CD4-positive, alpha-beta T cell treated with Interleukin-4 for 1 hour (primary cell): ENCODE measurements at places on chromosomes 3 and 15.

DNA sequence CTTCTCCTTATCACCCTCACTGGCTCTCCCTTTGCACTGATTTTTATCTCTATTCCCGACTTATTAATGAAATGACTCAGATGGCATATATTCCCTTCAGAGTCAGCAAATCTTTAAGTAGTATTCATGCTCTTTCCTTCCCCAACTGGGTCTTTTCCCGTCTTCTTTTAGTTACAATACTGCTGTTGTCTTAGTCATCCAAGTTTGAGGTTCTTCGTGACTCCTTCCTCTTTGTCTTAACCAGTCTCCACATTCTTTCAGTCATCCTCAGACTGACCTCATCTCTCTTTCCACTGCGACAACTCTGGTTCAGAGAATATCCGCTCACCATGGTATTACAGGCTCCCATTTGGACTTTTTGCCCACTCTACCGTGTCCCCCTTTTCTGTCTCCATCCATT lies 12.4 kb downstream of the WDR5B start:
- no peak for DNase-seq

- DNase-seq = no peak
Observed at GRCh38 chr3:160129459-160130061, 95.7 kb upstream of the C3orf80 start.

DNA sequence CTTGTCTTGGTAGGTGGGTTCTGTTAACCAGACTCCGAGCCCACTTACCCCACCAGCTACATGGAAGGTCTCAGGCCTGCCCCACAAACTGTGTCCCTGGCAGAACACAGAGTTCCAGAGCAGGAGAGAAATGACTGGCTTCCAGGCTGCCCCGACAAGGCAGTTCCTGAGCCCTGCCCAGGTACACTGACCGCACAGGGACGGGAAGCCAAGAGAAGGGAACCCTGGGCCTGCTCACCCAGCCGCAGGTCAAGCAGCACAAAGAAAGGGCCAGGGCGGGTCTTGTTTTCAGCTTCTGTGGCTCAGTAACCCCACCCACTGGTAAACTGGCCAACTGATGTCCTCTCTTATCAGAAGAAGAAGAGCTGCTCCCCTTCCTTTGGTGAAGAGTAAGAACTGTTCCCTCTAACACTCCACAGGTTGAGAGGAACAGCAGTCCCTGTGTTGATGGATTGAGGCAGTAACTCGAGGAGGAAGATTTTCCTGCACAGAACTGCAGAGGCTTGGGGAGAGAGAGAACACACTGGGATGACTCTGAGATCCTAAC lies 68.4 kb downstream of the CRTC3 start:
- DNase-seq = peak; percentile 56

DNA sequence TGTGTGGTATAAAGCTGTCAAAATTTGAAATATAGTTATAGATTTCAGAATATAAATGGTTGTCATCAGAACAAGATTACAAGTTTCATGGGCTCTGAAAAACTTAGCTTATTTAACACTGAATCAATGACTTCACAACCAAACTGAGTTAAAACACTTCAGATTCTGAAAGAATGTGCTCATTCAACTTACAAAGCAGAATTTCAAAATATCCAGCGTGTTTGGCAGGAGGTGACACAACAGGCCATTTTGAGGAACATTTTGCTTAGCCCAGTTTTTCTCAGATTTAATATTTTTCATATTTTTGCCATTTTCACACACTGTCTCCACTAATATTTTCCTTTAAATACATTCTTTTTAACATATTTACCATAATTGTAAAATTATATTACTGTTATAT lies 781.1 kb downstream of the TUSC7 start:
- DNase-seq = no peak

DNA sequence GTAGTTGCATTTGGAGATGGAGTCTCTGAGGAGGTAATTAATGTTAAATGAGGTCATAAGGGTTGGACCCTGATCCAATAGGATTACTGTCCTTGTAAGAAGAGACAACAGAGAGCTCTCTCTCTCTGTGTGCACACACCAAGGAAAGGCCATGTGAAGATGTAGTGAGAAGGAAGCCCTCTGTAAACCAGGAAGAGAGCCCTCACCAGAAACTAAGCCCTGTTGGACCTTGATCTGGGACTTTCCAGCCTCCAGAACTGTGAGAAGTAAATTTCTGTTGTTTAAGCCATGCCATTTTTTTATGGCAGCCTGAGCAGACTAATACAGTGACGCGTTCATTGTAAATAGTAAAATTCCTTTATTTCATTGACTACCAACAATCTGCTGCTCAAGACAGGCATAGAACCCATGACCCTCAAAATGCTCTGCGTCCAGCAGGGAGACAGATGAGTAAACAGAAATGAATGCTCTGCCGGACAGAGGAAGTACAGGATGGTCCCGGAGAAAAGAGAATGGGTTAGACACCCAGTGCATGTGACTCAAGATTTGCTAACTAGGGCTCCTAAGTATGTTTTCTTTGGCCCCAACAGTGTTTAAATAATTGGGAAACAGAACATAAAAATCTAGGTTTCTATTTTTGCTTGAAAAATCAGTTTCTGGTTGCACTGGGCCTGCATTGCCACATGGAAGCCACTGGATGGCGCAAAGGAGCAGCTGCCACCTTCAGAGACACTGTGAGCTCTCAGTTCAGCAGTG lies 37.9 kb upstream of the TNFAIP8L3 start:
- no peak for DNase-seq

GRCh38 chr3:33918126-33918756 lies 119.8 kb downstream of the PDCD6IP start:
- no peak for DNase-seq

- no peak for DNase-seq
Observed at GRCh38 chr3:151093905-151094304, 8.4 kb downstream of the MED12L start.

DNA sequence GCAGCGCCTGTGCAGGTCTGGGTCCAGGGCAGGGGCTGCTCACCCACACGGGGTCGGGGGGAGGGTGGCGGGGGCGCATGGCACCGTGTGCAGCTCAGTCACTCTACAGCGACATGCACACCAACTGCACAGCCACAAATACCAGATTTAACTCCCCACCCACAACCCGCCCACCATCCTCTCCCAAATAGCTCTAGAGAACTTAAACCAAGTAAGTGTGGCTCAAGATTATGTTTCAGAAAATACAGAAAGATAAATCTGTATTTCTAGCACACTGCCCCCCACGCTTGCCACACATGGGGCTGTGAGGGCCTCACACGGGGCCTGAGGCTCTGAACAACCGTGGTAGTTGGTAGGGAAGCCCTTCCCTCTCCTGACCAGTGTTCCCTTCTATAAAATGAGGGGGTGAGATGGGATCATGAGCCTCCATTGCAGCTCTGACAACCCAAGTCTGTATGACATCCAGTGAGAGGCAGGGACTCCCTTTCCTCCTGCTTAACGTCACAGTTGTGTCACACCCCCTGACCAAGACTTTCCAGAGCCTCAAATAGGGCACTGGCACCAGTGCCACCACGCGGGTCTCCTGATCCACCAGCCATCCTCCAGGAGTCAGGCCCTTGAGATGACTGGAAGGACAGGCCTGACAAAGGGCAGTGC lies 23.1 kb downstream of the POC1A start:
- DNase-seq = no peak

DNA sequence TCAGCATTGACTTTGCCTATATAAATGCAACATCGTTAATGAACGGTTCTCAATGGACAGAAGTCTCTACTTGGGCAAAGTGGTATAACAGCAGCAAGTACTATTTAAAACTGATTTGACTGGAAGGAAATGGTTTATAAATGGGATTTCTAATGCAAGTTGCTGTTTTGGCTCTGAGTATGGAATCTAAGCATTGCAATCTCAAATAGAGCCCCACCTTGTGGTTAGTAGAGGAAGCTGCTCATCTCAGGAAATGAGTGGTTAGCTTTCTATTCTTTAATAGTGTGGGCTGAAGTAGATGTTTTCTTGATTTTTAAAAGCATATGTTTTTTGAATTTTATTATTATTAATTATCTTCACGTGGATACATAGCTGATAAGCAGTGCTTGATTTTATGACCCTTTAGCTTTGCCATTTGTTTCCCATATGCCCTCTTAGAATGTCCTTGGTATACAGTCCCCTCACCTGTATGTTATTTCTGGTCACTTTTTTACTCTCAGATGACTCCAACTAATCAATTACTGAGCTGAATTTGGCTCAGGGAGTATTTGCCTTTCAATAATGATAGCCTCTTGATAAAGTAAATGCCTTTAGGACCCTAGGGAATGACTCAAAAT lies 67.1 kb downstream of the OXSM start:
- no peak for DNase-seq

GRCh38 chr15:69298697-69299441 lies at the start of gene PAQR5:
Gene PAQR5, plus strand, starts transcription at chr15:69298912. Its CDS starts 61,169 bp downstream, at chr15:69360081.
- DNase-seq = no peak

DNA sequence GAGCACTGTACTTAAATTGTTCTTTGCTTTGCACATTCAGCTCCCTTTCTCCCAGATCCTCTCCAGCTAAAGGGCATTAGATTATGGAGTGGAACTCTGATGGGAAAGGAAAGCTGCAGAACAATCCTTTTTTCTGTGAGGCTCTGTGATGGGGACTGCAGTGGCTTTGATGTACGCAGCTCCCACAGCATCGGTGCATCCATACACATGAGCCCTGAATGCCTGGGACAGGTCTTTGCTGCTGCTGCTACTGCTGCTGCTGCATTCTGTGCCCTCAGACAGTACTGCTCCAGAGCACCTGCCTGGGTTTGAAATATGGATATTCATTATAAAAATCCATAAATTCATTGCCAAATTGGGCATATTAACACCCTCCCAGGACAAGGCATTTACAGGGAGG lies 164.4 kb downstream of the WDR76 start:
- DNase-seq = no peak

- DNase-seq = no peak
Observed at GRCh38 chr15:41043276-41043951, 72.7 kb downstream of the INO80 start.

DNA sequence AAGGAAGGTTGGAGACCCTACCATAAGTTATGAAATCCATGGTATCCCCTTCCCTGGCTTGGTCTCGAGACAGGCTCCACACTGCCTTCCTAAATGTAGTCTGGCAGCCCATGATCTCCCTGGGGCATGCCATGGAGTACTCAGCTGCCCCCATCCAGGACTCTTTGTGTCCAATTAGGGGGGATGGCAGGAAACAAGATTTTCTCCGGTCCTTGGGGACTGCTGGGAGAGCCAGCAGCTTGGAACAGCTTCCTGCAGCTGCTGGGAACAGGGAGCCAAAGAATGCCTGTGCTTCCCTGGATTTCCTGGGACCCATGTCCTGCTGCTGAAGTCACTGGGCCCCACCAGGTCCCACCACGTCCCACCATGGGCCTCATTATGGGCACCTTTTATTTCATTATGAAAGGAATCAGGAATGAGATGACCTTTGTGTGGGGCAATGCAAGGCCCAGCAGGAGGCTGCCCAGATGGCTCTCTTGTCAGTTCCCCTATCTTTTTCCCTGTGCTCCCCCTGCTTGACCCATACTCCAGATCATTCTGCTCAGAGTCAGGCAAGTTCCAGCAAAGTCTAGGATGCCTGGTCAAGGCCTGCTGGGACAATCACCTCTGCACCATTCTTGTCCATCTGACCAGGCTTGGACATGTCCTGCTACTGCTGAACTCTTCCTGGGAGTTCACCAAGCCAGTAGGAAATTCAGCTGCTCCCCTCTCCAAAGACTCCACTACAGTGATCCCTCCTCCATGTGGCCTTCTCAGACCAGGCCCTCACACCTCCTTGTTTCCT lies 15.0 kb upstream of the DAG1 start:
- DNase-seq = no peak

GRCh38 chr15:90561344-90562244 lies 31.9 kb downstream of the CRTC3 start:
- peak; percentile 79 for DNase-seq

GRCh38 chr3:196314597-196314996 lies 3.4 kb downstream of the DYNLT2B start:
- DNase-seq = no peak

- DNase-seq = no peak
Observed at GRCh38 chr15:48091522-48091921, 29.3 kb upstream of the SLC24A5 start.

GRCh38 chr3:8282541-8283165 lies 219.0 kb upstream of the LMCD1 start:
- no peak for DNase-seq

DNA sequence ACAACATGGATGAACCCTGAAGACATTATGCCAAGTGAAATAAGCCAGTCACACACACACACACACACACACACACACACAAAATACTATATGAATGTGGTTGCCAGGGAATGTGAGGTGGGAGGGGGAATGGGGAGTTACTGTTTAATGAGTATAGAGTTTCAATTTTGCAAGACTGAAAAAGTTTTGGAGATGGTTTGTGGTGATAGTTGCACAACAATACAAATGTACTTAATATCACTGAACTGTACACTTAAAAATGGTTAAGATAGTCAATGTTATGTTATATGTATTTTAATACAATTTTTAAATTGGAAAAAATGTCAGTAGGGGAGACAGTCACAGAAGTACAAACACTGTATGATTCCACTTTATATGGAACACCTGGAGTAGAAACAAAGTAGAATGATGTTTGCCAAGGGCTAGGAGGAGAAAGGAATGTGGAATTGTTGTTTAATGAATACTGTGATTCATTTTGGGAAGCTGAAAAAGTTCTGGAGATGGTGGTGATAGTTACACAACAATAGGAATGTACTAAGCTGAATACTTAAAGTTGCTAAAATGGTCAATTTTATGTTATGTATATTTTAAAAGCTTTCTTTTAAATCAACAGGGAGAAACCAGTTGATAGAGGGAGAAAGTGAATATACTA lies 76.6 kb downstream of the RPL39L start:
- DNase-seq = no peak

- DNase-seq = no peak
Observed at GRCh38 chr3:129552287-129553050, 9.5 kb downstream of the H1-8 start.

DNA sequence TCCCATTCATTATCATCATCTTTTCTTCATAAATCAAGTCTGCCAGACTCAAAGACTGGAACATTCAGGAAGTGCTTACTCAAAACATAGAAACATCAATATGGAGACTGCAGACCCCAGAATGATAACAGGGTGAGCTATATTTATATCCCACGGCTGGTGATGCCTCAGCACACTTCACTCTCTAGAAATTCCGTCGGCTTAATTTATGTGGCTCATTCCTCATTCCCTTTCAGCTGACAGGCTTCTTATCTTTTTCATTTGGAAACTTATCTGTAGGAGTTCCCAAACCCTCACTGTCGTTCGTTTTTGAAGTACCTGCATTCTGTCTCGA lies 45.5 kb downstream of the RFTN1 start:
- DNase-seq = no peak

- no peak for DNase-seq
Observed at GRCh38 chr3:5078151-5078550, 43.9 kb upstream of the ARL8B start.

GRCh38 chr3:55870594-55870993 lies 383.5 kb upstream of the WNT5A start:
- DNase-seq = no peak
